Kidney (tissue), 22 donors: ENCODE measurements at places on chromosomes 12 and 14. TPM values are rescaled to one million over a fixed set of nuclear protein-coding genes. Genes with fewer than 3 reads are reported as not detected.

Gene HCFC2
- polyA plus RNA-seq: 6.0 TPM

Gene CYP27B1
- polyA plus RNA-seq: 33.4 TPM

DNA sequence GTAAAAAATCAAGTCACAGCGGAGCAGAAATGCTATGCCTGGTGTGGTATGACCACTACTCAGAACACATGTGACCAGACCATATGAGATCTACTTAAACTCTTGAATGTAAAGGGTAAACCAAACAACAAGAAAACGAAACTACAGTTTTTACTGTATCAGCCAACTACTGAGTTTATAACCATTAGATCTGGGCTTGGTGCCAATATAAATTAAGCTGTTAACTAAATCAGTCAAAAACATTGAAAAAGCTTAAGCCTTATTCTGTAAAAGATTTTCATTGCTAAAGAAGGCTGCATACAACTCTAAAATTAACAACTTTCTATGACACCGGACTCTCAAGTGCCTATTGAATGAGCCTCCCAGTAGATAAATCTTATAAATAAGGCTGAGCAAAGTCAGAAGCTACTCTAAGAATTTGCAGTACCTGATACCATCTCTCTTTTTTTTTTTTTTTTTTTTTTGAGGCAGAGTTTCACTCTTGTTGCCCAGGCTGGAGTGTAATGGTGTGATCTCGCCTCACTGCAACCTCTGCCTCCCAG lies 35.4 kb downstream of the SPTLC2 start:
- DNase-seq: no peak

DNA sequence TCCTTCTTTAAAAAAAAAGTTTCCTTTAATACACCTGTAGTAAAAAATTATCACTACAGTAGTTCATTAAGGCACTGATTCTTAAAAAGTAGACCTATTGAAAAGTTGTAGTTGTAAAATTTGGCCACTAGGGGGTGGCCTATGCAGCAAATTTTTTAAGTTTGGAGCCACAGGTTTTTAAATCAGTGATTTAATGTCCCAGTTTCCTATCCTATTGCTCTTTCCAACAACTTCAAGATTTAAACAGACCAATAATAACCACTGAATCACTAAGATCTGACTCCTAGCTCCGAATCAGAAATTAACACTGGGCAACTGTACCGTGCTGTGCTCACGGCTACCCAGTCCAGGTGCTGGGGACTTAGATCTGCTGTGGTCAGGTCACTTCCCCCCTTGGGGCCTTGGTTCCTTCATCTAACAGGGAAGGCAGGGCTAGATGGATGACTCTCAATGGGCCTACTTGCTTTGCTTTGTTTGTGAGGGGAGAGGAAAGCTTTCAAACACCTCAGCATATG lies 279.3 kb downstream of the MED13L start:
- no peak for DNase-seq
